Mesendoderm (in vitro differentiated cells): ENCODE measurements at places on chromosomes 16 and 17.

DNA sequence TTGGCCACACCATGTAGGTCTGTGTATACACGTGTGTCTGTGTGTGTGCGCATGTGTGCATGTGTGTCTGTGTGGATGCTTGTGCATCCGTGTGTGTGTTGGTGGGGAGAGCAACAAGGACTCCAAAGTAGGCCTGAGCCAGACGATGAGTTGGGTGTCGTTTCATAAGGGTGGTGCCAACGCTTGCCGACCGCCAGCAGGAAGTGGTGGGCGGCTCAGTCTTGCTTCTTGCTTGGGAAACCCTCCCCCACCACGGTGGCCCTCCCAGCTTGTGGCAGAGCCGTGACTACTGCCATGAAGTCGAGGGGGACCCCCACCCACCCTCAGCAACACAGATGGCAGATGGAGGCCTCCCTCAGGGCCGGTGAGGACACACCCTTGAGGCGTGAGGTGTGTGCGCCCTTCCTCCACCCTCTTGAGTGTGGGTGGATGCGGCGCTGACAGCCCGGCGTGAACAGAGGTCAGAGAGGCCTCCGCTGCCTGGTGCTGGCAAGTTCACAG is 17.5 kb downstream of the SBK1 start:
- no peak for DNase-seq

DNA sequence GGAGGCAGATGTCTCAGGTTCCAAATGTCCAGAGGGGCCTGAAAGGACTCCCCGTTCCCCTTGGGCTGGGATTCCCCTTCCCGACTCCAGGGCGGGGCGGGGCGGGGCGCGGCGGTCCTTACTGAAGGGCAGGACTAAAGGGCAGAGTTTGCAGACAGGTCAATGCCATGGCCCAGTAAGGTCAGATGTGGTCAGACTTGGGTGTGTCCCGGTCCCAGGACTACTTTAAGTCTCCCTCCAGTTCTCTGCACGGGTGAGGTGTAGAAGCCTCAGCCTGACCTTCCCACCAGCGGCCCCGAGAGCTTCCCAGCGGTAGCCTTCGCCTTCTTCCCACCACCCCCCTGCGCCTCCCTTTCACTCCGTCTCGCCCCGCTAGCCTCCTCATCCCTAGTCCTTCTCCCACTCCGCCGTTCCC is 532 bp downstream of the KDM6B start:
- DNase-seq = no peak

DNA sequence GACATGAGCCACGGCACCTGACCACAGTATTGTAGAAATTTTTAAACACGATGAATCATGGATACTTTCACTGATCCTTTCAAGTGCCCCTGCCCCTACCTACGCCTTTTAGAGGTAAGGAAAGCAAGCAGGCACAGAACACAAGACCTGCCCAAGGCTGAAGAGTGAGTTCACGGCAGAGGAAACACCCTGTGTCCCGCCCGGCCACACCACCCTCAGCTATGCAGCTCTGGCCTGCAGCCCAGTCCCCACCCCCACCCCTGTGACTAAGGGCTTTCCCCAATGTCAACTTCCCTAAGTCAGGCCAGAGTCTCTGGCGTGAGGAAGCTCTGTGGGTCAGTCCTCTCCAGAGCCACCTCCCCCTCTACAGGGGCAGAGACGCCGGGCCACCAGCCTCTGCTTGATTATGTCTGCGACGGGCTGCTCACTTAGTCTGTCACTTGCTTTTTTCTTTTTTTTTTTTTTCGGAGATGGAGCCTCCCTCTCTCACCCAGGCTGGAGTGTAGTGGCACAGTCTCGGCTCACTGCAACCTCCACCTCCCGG is 8.4 kb downstream of the SLC16A5 start:
- DNase-seq = peak; percentile 91

DNA sequence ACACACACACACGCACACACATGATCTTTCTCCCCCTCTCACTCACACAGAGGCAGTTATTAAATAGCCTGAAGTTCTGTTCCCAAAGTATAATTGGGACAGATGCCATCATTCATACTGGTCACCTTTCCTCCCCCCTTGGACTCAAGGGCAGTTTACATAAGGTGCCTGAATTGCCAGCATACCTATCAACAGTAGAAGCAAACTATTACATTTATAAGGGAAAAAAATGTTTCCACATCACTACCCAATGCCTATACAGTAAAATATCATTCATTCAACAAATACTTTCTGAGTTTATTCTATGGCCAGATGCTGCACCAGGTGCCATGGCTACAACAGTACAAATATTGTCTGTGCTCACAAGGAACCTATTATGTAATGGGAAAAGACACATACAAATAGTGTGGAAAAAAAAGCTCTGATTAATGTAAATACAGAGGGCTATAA is 6.3 kb downstream of the CNTD1 start:
- DNase-seq = no peak

GRCh38 chr17:77737442-77738265 is 220.8 kb upstream of the TNRC6C start:
- DNase-seq = no peak

DNA sequence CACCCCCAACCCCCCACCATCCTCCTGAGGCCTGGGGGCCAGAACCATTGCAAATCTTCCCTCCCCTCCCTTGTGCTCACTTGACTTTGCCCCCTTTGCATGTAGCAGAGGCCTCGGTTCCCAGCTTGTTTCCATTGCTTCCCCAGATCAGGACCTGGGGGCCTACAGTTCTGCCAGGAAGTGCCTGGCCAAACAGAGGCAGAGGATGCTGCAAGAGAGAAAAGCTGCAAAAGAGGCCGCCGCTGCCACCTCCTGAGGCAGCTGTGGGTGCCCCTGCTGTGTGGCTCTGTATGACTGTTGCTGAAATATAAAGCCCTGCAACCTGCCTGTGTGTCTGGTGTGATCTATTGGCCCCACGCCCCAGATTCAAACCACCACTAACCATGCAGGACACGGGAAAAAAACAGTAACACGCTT is 2.3 kb downstream of the NDUFB10 start:
- peak; percentile 63 for DNase-seq

- peak; percentile 75 for DNase-seq
These were observed 293.1 kb downstream of the HS3ST3B1 start for GRCh38 chr17:14593956-14594355.

GRCh38 chr17:57946798-57947358 is 8.3 kb downstream of the CUEDC1 start:
- no peak for DNase-seq

- DNase-seq = peak; percentile 96
These were observed 30.3 kb upstream of the CDC42EP4 start for GRCh38 chr17:73342050-73342522.

GRCh38 chr17:81095383-81095762 is 60.4 kb downstream of the BAIAP2 start:
- DNase-seq = no peak

GRCh38 chr16:30530163-30531037 is 4.0 kb upstream of the ZNF768 start:
- DNase-seq = no peak

- DNase-seq = no peak
These were observed 141.4 kb upstream of the PLEKHM1 start for GRCh38 chr17:45631941-45632340.

DNA sequence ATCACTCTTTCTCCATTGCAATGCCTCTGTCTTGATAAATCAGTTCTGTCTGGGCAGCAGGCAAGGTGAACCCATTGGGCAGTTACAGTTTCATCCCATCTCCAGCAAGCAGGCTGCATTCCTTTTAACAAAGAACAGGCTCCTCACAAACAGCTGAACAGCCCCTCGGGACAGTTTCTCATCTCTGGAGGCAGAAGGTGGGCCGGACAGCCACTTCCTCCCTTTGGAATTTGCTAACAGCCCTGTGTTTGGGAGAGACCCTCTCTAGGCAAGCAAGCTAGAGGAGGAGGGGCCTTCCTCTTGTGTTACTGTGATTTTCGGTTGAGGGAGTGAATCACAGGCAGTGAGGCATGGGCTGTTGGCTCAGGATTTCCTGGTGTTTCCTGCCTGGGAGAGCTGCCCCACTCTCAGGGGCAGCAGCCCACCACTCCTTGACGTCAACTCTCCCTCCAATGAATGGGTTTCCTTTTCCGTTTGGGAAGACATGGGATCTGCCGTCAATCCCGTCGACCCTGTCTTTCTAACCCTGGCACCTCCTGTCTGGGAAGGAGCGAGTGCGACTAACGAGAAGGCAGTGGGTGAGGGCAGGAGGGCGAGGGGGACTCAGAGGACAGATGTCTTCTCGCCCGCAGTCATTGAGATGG is 3.7 kb upstream of the PGS1 start:
- DNase-seq = peak; percentile 96

GRCh38 chr17:62134397-62134796 is 69.3 kb upstream of the MED13 start:
- DNase-seq = peak; percentile 50

DNA sequence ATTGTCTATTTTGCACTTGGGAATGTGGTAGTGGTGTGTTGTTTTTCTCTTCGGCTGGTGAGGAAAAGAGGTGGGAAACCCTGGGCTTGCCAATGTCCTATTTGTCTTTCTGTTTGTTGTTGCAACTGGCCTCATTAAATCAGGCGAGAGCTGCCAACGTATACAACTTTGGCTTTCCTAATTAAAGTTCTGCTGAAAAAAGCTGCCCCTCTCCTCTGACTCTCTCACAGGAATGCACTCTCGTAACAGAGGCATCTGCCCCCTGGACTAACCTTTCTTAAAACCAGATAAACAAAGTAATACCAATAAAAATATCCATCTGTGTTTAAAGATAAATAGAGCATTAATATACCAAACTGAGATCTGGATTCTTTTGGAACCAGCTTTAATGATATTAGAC is 7.8 kb downstream of the CDRT15 start:
- DNase-seq = no peak

DNA sequence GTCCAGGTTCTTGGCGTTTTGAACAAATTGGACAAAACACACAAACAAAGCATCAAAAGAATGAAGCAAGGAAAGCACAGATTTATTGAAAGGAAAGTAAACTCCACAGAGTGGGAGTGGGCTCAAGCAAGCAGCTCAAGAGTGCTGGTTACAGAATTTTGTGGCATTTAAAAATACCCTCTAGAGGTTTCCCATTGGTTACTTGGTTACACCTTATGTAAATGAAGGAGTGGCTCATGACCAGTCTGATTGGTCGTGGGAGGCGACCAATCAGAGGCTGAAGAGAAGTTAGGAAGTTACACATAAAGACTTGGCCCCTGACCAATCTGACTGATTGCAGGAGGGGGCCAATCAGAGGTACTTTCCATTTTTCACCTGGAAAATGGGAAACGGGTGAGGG is 1373.8 kb upstream of the GOT2 start:
- peak; percentile 11 for DNase-seq

DNA sequence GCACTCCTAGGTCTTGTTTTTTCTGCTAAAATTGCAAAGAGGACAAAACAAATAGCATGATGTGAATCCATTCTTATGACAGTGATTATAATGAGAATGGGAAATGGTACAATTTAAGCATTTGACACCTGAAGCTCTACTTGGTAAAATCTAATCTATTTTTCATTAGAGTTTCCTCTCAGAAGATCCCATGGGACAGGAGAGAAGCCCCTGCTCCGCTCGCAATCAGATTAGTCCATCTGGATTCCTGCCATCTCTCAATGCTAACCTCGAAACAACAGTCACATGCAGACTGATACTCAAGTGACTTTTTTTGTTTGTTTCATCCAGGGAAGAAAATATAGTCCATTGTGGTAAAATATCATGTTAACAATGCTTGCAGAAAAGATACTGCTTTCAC is 107.4 kb upstream of the TOM1L1 start:
- DNase-seq = no peak
